GM06990 (cell line): ENCODE measurements at places on chromosomes 5 and 9.
A peak's percentile ranks its signal among the peaks of the same experiment; 100 is the strongest.

DNA sequence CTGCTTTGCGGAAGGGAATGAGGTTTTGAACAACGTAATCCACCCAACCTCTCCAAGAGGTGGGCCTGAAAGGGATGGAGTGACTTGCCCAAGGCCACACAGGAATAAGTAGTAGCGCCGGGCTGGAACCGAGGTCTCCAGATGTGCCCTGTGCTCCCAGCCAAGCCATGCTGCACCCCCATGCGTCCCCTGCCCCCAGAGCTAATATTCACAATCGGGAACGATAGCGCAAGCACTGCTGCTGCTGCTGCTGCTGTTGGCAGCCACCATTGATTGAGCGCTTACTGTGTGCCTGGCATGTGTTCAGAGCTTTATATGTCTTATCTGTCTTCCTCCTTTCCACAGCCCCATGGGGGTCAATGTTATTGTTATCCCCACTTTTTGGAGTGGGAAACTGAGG lies 43.9 kb downstream of the AMBP start:
- no peak for DNase-seq

- no peak for DNase-seq
Measured at GRCh38 chr9:115531410-115532125, 413.6 kb upstream of the TNC start.

- no peak for DNase-seq
Measured at GRCh38 chr9:1044643-1045042, 5.5 kb upstream of the DMRT2 start.

DNA sequence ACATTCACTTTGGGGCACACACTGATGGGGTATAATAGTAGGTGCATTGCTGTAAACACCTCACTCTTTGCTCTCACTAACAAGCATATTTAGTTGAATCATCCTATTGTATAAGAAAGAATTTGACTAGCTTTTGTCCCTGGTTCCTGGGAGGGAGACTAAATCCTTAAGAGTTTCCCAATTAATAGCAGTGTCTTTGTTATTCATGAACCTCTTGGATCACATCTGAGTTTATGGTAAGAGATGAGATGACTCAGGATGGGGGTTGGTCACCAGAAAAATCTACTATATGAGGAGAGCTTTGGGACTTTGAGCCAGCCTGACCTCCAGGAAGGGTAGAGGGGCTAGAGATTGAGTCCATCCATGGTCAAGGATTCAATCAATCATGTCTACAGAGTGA lies 56.8 kb downstream of the PUM3 start:
- no peak for DNase-seq

DNA sequence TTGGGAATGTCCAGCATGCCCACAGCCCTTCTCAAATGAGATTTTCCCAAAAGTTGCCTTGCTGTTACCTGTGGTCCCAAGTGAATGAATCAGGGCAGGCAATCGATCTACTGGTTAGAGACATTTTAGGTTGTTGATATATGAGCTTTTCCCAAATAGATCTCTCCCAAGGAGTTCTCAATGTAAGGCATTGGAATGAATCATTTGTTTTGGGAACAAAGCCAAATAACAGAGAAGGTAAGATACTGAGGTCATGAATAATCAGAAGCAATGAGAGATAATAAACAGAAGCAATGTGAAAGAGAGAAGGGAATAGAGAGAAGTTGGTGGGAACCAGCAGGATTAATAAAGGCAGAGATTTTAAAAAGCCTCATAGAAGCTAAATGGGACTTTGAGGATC lies 93.6 kb upstream of the FER start:
- no peak for DNase-seq

DNA sequence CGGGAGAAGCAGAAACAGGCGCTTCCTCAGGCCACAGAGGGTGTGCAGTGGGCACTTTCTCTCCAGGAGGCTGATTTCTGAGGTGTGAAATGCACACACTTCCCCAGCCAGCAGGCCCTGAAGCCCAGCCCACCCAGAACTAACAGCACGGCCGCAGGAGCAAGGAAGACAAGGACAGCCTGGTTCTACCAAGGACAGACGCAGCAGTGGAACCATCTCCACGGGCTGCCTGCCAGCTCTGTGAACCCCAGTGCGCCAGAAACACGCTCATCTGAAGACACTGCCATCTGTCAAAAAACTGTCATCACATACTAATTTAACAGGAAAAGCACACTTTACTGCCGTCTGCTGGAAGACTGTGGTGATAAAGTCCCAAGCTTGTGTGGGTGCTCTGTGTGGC lies 40.7 kb downstream of the MAPK9 start:
- DNase-seq, result no peak

DNA sequence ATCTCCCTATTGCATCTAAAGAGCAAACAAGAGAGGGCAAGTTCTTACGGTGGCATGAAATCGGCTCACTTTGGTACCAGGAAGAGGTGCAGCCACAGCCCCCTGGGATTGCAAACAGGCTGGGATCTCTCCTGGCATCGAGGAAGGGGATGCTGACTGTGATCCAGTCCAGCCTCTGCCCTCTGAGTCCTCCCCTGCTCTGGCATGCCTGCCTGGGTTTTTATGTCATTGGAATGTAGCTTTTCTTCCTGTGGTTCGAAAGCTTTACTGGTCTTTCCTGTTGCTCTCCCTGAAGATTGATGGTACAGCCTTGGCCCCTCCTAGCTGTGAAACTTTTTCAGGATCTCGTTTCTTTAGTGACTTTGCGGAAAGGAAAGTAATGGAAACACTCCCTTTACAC lies 6.6 kb downstream of the SLC46A2 start:
- no peak for DNase-seq

DNA sequence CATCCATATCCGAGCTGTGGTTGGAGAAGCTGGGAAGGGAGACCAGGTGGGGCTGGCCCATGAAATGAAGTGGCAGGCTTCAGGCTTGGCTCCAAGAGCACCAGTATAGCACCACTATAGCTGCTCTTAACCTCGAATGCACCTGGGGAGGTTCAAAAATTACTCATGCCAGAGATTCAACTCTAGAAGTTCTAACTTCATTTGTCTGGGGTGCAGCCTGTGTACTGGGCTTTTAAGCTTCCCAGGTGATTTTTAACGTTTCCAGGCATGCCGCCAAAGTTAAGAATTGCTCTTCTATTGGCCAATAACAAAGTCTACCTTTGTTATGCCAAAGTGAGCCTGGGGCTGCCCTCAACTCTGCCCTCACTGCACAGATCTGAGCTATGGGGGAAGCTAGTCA lies 458 bp downstream of the PRSS3 start:
- no peak for DNase-seq

DNA sequence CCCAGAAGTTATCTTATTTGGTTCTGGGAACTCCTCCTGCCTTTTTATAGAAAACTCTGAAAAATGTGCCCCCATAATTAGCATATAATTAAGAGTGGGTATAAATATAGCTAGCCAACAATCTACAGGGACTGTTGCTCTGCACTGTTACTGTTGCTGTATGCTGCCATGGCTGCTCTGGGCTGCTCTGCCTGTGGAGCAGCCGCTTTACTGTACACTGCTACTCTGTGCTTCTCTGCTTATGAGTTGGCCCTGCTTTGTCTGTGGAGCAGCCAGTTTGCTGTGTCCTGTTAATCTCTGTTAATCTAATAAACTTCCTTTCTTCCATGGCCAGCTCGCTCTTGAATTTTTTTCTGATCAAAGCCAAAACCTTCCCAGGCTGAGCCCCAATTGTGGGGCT lies 2244.0 kb upstream of the ACO1 start:
- DNase-seq, result no peak

GRCh38 chr5:132205385-132206125 lies 22.1 kb downstream of the P4HA2 start:
- peak; percentile 27 for DNase-seq

- no peak for DNase-seq
Measured at GRCh38 chr9:109771087-109771486, 8.9 kb upstream of the PALM2AKAP2 start.

DNA sequence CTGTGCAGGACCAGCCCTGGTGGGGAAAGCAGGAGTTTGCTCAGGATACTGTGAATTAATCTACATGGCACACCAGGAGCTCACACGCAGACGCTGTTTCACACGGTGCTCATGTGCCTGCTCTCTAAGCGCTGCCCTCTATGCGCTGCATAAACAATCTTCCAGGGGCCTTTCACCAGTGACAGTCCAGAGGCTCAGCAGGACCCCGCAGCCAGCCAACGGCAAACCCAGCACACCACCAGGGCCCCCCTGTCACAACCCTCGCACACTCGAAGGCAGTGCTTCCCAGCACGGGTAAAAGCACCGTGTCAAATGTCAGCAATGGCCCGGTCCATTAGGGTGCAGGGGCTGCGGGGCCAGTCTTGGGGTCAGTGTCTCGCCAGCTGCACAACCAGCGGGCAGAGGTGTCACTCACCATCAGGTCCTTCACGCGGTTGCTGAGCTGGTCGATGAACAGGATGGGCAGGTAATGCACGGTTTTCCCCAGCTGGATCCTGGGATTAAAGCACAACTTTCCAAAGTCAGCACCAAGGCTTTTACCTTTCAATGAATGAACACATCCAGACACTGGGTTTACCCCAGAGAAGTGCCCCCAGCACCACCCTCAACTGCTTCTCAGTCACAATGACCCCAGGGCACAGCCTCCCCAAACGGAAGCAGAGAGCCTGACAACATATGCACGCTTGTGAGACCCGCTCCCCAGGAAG lies 7.3 kb downstream of the CLPTM1L start:
- no peak for DNase-seq

DNA sequence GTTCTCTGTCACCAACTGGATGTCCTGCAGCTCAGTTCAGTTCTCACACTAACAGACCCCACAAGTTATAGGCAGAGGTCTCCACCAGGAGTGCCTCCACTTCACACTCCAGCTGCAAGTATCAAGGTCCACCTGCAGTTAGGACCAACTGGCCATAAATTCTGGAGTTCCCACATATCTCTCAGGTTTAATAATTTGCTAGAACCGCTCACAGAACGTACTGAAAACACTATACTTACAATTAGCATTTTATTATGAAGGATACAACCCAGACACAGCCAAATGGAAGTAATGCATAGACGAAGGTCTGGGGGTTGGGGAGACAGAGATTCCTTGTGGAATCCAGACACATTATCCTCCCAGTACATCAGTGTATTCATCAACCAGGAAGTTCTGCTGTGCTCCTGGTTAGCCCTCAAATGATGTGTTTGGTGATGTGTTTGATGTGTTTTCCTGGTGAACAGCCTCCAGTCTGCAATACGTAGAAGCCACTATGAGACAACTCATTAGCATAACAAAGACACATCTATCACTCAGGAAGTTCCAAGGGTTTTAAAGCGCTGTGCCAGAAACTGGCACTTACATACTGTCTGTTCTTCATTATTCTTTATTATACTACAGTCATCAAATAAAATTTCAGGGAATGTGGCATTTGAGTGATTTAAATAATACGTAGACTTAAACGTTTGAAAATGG lies 25.4 kb downstream of the OGN start:
- no peak for DNase-seq

DNA sequence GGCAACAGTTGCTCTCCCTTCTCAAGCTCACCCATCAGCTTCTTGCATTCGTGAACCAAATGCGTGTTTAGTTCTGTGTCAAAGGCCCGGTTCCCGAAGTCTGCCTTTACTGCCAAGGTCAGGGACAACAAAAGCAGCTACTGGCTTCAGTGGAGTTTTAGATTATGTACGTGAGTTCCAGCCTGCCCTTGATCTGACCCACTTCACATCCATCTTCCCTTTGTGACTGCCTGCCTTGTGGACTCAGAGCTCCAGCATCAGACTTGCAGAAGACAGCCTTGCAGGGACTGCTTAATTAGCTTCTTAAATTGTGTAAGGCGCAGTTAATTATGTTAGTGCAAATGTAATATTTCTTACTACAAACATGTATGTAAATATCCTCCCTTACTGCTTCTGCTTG lies 774.7 kb upstream of the EDIL3 start:
- no peak for DNase-seq

- no peak for DNase-seq
Measured at GRCh38 chr5:72776684-72777083, 39.8 kb upstream of the TNPO1 start.

- no peak for DNase-seq
Measured at GRCh38 chr9:127884427-127884911, 7.0 kb upstream of the AK1 start.
